A549 treated with CORT108297 at 1 μM for 4 hours (cell line): ENCODE measurements at places on chromosomes 3 and 15. TPM values are rescaled to one million over a fixed set of nuclear protein-coding genes. Genes with fewer than 3 reads are reported as not detected.

PROS1 gene
- 8.0 to 11.2 TPM (median 8.5 TPM) in 5 replicates for total RNA-seq

SST gene
- total RNA-seq = not detected in 5 replicates

BNC1 gene
- total RNA-seq = 0.43 to 0.47 TPM (median 0.47 TPM) in 5 replicates

U2SURP gene
- 70.4 to 115 TPM (median 84.6 TPM) in 5 replicates for total RNA-seq

MOBP gene
- total RNA-seq = 0.06 to 0.07 TPM in 2 of 5 replicates, not detected in the others

CSK gene
- total RNA-seq = 59.2 to 70.7 TPM (median 66.3 TPM) in 5 replicates

PARP15 gene
- not detected in 5 replicates for total RNA-seq

RPLP1 gene
- 3,458 to 4,562 TPM (median 3,814 TPM) in 5 replicates for total RNA-seq

TGM4 gene
- 0.03 to 0.10 TPM (median 0.04 TPM) in 5 replicates for total RNA-seq

CPA3 gene
- total RNA-seq = not detected in 5 replicates

OXTR gene
- 9.1 to 11.4 TPM (median 10.4 TPM) in 5 replicates for total RNA-seq

ZNF662 gene
- total RNA-seq = not detected in 5 replicates

LDHAL6B gene
- not detected in 5 replicates for total RNA-seq

SLC22A14 gene
- 0.03 to 0.07 TPM (median 0.03 TPM) in 3 of 5 replicates, not detected in the others for total RNA-seq

GABRR3 gene
- not detected in 5 replicates for total RNA-seq

MYZAP gene
- total RNA-seq = 0.69 to 1.2 TPM (median 0.93 TPM) in 5 replicates

PLA2G4D gene
- total RNA-seq = 0.03 TPM in 1 of 5 replicates, not detected in the others

MSL2 gene
- total RNA-seq = 6.5 to 8.0 TPM (median 7.1 TPM) in 5 replicates

GOLGA6L9 gene
- total RNA-seq = 2.0 to 3.2 TPM (median 2.5 TPM) in 5 replicates

FANCD2OS gene
- not detected in 5 replicates for total RNA-seq

ZNF280D gene
- 13.2 to 14.3 TPM (median 13.5 TPM) in 5 replicates for total RNA-seq

SATB1 gene
- 0.02 to 0.18 TPM (median 0.09 TPM) in 4 of 5 replicates, not detected in the other for total RNA-seq

CPLX3 gene
- total RNA-seq = 0.05 to 0.06 TPM in 2 of 5 replicates, not detected in the others

PIK3CB gene
- total RNA-seq = 15.1 to 18.1 TPM (median 17.7 TPM) in 5 replicates

SEMA6D gene
- total RNA-seq = not detected in 5 replicates

SUSD5 gene
- total RNA-seq = 3.0 to 4.4 TPM (median 3.1 TPM) in 5 replicates

DNAJB11 gene
- total RNA-seq = 49.4 to 62.8 TPM (median 53.2 TPM) in 5 replicates
